Activated T-helper 1 cell treated with Interleukin-2 at 50 U/mL for 16 hours (primary cell): ENCODE measurements at places on chromosomes 3 and 15.

DNA sequence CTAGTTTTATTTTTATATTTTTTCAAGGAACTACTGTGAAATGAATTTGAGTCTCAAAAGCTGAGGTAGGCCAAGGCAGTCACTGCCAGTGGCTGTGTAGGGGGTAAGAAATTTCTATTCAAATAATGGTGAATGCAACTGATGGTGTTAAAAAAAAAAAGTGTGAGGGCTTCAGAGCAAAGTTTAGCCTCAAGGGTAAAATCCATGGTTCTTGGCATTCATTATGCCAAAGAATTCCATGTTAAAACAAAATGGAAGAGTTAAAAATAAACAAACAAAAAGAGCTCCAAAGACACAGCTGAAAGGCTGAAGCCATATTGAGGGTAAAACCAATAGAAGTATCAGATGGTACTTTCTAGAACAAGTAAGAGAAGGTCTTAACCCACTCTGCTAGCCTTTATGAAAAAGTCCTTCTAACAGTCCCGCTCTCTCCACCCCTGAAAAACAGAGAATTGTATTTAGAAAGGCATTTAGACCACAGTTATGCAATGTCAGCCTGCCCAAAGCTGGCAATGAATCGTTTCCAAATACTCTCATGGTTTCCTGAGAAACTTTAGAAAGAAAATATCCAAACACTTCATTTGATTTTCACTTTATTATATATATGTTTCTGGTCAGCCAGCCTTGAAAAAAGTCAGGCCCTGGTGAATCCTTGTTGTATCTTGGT, 158.4 kb upstream of the GMNC start:
- DNase-seq, result no peak

- DNase-seq, result no peak
Measured at GRCh38 chr3:183737116-183737515, 39.5 kb downstream of the YEATS2 start.

DNA sequence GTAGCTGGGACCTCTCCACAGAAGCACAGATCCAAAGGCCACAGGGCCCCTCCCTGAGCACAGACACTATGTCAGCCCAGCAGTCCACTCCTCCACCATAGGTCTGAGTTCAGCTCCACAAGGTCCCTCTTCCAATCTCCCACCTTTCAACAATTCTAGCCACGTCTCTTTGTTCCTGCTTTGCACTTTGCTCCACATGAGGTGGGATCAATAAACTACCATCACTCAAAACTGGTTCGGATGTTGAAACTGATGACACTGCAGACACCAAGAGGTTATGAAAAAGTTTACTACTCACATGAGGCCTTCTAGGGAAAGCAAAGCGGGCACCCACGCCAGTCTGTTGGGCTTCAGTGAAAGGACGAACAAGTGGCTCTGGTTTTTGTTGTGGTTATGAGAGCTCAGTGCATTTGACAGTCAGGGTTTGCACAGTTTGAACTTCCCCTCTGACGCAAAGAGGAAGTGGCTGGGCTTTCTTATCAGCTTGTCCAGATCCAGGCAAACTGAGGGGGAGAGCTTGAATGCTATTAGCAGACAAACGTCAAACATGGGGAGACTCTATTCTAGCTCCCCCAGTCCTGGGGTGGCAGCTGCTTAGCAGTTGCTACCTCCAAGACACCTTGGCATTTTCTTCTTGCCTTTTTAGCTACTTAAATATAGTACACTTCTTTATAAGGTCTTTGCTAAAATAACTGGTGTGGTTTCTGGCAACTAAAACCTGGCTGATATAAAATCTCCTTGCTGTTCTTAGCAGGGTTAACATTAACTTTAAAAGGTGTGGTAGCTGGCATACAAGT, 37.8 kb downstream of the ZNF445 start:
- DNase-seq, result peak; percentile 7

- no peak for DNase-seq
Measured at GRCh38 chr15:71657141-71657540, 153.2 kb upstream of the NR2E3 start.

DNA sequence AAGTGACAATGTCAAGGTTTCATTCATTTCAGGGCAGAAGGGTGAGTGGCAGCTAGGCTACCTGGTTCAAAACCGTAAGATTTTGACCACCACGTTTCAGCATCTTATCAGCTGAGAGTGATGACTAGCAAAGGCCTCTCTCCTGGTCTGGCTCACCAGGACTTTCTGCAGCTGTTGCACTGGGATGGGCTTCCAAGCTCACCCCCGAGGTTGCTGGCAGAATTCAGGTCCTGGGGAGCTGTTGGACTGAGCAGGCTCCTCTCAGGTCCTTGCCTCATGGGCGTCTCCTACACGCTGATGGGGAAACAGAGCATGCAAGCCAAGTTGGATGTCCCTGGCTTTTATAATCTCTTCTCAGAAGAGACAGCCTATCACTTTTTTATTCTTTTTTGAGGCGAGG, 88.8 kb upstream of the RNU6-1 start:
- no peak for DNase-seq

DNA sequence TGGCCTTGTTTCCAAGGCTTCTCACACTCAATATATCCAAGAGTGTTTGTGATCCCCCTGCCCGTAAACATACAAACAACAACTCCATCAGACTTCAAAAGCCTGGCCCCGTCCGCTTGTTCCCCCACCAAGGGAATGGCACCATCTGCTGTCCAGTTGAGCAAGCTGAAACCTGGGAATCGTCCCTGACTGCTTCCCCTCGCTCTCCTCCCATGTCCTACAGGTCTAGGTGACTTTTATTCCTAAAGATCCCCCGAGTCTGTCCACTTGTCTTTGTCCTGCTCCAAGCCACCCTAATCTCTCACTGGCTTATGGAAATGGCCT, 27.9 kb upstream of the FAM174B start:
- no peak for DNase-seq

- DNase-seq, result no peak
Measured at GRCh38 chr3:72247126-72247525, 462.2 kb upstream of the PROK2 start.

DNA sequence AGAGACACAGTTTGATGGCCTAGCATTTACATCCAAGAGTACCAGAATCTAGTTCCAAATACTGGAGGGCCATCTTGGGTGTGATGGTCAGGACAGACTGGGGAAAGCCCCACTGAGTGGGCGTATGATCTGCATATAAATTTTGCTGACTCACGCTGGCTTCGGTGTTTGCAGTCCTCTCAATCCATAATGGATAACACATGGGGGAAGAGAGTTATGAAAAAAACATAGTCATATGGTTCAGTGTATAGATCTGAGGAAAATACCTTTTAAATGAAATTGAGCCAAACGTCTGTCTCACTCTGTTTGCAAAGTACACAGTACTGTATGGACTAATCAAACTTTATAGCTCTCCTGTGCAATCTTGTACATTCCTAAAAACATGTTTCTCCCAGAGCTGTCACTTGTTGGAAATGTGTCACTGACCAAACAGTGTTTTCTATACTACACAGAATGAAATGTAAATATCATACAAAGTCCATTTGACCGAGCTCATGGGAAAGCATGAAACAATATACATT, 125.3 kb upstream of the THBS1 start:
- no peak for DNase-seq

- DNase-seq, result peak; percentile 12
Measured at GRCh38 chr3:10945683-10946287, 46.8 kb upstream of the SLC6A1 start.

- no peak for DNase-seq
Measured at GRCh38 chr3:15265655-15266509, 59.8 kb downstream of the CAPN7 start.

- DNase-seq, result no peak
Measured at GRCh38 chr3:158790901-158791589, 10.8 kb upstream of the MFSD1 start.

DNA sequence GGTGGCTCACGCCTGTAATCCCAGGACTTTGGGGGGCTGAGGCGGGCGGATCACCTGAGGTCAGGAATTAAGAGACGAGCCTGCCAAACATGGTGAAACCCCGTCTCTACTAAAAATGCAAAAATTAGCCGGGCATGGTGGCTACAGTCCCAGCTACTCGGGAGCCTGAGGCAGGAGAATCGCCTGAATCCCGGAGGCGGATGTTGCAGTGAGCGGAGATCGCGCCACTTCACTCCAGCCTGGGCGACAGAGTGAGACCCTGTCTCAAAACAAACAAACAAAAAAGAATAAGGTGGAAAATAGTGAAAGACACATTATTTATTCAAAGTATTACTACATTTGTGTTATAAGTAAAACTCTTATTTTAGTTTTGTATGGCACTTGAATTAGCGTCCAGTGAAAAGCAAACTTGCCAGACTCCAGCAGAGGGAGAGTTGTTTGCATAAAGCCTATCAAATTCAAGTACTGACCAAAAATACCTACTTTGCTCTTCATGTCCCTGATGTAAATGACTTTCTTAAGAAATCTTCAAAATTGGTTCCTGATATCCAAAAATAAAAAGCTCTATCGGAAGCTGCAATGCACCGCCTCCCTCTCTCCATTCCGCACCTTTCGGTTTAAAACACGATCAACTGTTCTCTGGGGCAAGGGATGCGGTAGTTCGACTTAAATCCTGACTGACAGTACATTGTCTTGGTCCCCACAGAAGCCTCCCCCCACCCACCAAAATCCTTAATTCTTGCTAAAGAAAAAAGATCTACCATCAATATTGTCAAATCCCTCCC, 1.2 kb downstream of the TRPM7 start:
- DNase-seq, result no peak

GRCh38 chr3:94431876-94432570, 369.2 kb downstream of the NSUN3 start:
- DNase-seq, result no peak

GRCh38 chr3:168094877-168095610, 680 bp downstream of the GOLIM4 start:
- no peak for DNase-seq

- DNase-seq, result no peak
Measured at GRCh38 chr3:196016485-196016884, 65.4 kb downstream of the TFRC start.

- no peak for DNase-seq
Measured at GRCh38 chr3:194612221-194612620, 21.0 kb downstream of the TMEM44 start.

DNA sequence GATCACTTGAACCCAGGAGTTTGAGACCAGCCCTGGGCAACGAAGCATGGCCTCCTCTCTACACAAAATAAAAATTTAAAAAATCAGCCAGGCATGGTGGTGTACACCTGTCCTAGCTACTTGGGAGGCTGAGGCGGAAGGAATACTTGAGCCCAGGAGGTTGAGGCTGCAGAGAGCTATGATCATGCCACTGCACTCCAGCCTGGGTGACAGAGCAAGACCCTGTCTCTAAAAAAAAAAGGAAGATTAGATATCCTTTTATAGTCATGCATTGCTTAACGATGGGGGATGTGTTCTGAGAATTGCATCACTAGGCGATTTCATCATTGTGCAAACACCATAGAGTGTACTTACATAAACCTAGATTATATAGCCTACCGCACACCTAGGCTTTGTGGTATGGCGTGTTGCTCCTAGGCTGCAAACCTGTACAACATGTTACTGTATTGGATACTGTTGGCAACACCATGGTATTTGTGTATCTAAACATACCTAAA, 12.6 kb downstream of the ALAS1 start:
- DNase-seq, result no peak

GRCh38 chr3:137770835-137771399, 6.8 kb downstream of the SOX14 start:
- no peak for DNase-seq

DNA sequence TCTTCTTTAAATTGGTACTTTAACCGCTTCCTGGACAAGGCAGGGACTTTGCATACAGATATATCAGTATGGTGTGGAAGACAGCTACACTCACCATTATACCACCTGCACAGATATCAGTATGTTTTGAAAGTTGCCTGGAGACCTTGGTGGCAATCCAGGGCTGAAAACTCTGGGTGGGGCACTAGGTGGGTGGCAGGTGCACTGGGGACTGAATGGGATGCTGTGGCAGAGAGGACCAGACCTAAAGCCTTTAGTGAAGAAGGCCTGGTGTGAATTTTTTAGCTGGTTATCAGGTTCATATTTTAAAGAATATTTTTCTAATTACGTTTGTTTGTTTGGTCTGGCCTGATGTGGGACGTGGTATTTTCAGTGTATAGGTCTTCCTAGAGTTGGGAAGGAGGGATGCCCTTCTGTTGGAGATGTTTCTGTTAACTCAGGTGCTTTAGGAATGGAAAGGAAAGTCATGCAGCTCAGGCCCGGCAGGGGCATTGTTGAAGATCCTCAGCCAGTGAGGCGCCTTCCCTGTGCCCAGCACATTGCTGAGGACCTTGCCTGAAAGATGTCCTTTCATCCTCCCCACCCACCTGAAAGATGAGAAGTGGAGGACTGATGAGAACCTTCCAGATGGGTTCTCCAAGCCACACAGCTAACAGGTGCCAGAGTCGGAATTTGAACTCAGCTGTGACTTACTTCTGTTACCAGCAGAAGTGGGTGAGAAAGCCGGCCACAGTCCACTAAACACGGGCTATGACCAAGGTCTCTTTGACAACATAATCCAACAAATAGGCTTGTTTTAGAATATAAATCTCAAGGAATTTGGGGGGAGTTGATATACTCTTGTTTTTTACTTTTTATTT, 77.3 kb downstream of the APBA2 start:
- no peak for DNase-seq

DNA sequence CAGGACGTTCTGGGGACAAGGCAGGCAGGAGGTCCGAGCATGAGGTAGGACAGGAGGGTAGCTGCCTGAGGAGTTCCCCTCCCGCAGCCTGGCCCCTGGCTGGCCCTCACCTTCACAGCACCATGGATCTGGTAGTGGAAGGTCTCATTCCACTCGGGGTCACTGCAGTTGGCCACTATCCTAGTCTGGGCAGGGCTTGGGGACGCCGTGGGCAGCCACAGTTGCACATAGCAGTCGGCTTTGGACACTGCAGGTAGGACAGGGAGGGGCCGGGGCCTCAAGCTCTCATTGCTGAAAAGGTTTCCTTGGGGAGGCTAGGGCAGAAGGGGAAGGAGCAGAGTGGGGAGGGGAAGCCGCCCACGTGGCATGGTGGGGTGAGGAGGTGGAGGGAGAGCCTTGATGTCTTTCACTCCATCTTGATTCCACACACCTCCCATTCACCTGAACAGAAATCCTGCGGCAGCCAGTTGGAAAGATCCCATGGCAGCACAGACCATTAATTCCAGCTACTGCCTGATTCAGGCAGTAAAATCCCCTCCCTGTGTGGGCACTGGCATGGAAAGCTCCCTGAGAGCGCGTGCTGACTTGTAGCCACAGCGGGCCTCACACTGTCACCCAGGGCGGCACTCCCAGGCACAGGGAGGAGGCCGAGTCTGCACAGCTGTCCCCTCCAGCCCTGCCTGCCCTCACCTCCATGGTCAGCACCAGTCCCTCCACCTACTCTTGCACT, 2.1 kb downstream of the PLA2G4F start:
- no peak for DNase-seq

DNA sequence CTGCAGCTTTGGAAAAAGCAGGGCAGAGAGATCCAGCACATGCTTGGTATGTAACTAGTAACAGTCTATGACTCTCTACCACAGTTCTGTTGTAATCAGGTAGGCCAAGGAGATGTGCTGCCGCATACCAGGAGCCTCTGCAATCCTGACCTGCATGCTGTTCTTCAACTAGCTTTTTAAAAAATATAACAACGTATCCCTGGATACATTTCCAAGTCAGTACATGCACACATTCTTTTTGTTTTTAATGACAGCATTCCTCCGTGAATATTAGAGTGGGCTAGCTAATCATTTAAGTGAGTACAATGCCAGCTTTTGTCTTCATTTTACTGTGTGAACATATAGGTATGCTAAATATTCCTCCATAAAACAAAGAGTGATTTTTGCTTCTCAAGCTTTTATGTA, 437.8 kb downstream of the RBMS3 start:
- DNase-seq, result no peak

- DNase-seq, result no peak
Measured at GRCh38 chr3:145639875-145640274, 521.1 kb downstream of the PLOD2 start.

- no peak for DNase-seq
Measured at GRCh38 chr3:127133971-127134370, 59.0 kb upstream of the PRR23E start.
